ENCODE measurements at places on chromosomes 16 and 17.

GRCh38 chr17:61967729-61968128 is 39.9 kb upstream of the INTS2 start:
- DNase-seq = no peak

DNA sequence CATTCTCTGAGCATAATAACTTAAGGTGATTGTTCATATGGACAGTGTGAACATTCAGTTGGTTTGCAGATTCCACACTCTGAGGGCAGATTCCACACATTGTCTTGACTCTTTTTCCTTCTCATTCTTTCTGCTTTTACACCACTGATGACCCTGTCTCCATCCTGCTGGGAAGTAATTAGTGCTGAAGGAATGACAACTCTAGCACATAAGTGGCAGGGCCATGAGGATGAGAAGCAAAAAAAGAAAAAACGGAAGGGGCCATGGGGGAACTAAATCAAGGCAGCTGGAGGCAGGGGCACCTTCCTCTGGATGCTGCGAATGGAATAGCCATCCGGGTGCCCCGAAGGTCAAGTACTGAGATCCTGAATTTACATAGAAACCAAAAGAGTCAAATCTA is 944.0 kb downstream of the KCNJ2 start:
- no peak for DNase-seq

DNA sequence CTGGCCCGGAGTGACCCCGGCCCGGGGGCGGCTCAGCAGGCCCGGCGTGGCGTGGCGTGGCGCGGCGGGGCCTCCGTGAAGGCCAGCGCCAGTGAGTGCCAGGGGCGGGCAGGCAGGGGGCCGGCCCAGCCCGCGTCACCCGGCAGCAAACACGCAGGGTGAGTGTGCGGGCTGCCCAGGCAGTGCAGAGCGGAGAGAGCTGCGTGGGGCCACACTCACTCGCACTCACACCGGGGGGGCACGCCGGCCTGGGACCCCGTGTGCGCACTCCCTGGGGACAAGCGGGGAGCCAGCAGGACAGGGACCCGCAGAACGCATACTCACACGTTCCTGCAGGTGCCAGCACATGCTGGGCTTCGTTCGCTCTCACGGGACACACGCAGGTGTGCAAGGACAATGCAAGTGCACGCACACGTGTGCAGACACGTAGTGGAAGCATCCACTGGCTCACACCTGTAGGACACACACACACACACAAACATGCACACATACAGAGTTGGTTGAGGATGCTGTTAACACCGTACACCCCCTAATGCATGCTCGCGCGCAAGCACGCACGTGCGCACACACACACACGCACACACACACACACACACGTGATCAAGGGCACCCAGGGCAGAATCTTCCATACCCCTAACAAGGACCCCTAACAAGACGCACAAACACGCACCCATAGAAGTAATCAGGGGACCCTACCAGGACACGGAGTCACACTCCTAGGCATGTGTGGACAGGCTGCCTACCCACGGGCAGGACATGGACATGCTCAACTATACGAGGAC is 7.7 kb downstream of the USP6 start:
- no peak for DNase-seq

DNA sequence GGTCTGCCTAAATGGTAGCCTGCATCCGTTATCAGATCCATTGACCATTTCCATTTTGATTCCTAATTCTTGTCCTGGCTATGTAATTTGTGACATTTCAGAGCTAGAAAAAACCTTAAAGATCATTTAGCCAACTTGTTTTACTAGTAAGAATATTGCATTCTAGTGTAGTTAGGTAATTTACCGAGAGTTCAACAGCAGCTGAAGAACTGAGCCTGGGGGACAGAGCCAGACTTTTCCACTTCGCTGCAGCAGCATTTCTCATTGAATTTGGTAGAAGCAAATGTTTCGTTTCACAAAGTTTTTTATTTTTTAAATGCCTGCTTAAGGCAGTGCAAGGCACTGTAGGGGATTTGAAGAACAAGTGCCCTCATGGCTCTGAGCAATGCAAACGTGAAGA is 59.2 kb upstream of the MARCHF10 start:
- DNase-seq = no peak

GRCh38 chr16:89423681-89424260 is 66.6 kb downstream of the ANKRD11 start:
- DNase-seq = no peak

- no peak for DNase-seq
Observed at GRCh38 chr16:1071561-1072225, 854 bp upstream of the SSTR5 start.

- no peak for DNase-seq
Observed at GRCh38 chr17:80743181-80743771, 198.6 kb downstream of the RPTOR start.

DNA sequence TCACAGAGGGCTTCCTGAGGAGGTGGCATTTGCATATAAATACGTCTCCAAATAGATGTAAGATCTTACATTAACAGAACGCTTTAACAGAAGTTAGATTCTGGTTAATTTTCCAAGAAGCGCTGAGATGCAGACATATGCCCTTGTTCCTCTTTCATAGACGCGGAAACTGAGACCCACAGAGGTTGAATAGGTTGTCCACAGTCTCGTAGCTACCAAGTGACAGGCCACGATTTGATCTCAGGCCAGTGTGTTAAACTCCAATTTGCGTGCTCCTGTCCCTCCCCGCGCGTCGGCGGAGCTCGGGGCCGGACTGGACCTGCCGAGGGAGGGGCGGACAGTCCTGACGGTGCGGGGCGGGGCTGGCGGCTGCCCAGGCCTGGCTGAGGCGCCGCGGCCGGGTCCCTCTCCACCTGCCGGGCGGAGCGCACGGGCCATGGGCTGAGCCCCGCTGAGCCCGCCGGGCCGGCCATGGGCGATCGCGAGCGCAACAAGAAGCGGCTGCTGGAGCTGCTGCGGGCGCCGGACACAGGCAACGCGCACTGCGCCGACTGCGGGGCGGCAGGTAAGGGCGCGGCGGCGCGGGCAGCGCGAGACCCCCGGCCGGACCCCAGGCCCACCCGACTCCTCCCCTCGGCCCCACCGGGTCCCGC is at the start of gene ADAP2:
TSS of gene ADAP2 (plus strand) at position 402 of the 653 bp plus-strand sequence. CDS start at position 472, 70 bp downstream.
- DNase-seq = no peak

DNA sequence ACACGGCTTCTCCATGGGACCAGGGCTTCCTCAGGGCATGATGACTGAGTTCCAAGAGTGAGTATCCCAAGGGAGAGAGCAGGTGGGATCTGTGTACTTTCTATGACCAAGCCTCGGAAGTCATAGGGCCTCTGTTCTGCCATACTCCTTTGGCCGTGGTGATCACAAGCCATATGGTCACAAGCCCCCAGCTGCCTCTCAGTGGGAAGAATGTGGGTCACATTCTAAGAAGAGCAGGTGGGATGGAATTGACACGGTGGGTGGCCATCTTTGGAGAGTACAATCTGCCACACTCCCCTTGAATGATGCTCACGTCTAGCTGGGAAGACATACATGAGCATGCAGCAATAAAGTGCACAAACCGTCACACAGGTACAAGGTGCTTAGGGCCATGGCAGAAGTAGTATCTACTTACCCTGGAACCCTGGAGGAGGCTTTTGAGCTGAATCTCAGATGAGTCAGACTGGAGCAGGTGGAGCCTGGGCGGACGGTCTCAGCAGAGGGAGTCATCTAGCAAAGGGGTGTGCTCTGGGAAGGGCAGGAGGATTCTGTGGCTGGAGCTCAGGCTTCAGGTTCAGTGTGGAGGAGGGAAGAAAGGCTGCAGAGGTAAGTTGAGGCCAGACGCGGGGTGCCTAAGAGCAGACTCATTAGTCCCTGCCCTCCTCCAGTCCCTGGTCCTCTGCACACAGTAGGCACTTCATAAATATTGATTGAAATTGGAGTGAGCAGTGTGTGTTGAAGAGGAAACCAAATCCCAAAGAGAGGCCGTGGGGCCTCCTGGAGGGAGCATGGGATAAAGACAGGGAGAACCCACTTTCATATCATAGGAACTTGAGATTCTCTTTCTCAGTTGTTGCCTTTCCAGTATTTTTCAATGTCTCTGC is 26.6 kb downstream of the GOSR2 start:
- no peak for DNase-seq

- DNase-seq = no peak
Observed at GRCh38 chr16:10655415-10655977, 39.2 kb downstream of the TEKT5 start.

GRCh38 chr16:77868478-77868877 is 80.1 kb downstream of the VAT1L start:
- DNase-seq = no peak

DNA sequence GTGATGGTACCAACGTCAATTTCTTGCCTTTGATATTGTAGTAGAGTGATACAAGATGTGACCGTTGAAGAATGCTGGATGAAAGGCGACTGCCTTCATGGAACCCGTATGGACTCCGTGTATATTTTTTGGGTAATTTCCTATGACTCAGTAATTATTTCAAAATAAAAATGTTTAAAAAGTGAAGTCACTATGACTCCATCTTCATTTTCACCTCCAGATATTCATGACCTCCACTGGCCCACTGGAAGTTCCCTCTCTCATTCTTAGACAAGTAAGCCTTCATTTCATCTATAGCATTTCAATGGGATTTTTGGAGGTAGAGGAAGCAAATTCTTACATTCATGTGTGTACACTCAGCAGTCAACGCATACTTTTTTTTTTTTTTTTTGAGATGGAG is 111.8 kb upstream of the NUDT7 start:
- DNase-seq = no peak

DNA sequence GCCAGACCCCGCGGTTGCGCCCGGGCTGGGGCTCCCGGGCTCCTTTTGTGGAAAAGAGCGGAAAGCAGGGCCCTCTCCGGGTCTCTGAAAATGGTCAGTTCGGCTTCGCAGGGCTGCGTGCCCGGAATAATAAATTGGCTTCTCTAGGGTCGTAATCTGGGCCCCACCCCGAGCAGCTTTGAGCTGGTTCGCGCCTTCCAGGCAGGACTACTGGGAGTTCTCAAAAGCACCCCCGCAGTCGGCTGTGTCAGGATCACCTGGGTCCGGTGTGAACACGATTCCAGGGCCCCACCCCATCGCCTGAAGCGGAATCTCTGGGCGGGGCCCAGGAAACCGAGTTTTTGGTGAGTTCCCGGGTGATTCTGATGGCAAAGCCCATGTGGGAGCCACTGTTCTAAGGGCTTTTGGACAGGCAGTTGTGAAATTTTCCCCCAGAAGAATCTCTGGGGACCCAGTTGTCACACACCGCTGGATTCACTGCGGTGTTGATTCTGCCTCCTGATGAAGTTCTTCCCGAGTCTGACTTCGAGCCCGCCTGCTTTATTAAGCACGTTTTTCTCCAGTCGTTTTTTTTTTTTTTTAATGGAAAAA is 77.0 kb downstream of the MRC2 start:
- DNase-seq = no peak

GRCh38 chr17:2844416-2844815 is 48.2 kb downstream of the RAP1GAP2 start:
- peak; percentile 67 for DNase-seq

- peak; percentile 37 for DNase-seq
Observed at GRCh38 chr16:66135421-66135831, 231.1 kb upstream of the CDH5 start.

DNA sequence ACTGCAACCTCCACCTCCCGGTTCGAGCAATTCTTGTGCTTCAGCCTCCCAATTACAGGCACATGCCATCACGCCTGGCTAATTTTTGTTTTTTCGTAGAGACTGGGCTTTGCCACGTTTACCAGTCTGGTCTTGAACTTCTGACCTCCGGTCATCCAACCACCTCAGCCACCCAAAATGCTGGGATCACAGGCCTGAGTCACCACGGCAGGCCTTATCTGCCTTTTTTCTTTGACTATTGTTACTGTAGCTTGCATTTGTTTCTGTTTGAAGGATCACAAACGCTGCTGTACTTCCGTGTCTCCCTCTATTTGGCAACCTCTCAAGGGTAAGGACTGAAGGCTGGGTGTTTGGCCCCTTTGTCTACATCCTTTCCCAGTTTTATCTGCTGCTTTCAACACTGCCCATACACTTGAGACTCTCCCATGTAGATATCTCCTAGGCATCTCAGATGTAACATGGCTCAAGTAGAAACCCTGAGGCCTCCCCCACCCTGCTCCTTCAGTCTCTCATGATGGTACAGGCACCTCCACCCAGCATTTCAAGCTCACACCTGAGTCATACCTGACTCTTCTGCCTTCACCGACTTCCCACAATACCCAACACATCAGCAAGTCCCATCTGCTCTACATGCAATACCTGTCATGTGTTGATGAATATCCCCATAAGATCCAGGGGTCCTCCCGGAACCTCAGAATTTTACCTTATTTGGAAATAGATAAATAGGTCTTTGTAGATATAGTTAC is 219.0 kb downstream of the CPPED1 start:
- DNase-seq = no peak

- DNase-seq = peak; percentile 91
Observed at GRCh38 chr16:77288222-77288621, 89.0 kb downstream of the SYCE1L start.

DNA sequence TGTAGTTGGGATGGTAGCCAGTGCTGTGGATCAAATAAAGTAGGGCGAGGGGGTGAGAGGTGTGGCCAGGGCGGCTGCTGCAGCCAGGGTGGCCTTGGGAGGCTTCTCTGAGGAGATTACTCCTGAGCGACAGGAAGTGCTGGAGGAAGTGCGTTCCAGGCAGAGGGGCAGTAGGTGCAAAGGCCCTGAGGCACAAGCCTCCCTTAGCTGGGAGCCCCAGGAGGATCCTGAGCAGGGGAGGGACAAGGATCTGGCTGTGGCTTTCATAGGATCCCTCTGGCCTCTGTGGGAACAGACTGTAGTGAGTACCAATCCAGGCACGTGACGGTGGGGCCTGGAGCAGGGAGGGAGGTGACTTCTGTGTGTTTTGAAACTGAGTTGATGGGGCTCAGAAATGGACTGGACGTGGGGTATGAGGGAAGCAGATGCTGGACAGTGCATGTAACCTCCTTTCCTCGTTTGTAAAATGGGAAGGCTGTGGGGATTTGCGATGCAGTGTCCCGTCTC is 2.8 kb downstream of the LLGL1 start:
- DNase-seq = no peak

- DNase-seq = no peak
Observed at GRCh38 chr17:27985736-27986399, 56.6 kb upstream of the NLK start.

GRCh38 chr17:83006515-83007455 is 72.6 kb upstream of the METRNL start:
- no peak for DNase-seq

DNA sequence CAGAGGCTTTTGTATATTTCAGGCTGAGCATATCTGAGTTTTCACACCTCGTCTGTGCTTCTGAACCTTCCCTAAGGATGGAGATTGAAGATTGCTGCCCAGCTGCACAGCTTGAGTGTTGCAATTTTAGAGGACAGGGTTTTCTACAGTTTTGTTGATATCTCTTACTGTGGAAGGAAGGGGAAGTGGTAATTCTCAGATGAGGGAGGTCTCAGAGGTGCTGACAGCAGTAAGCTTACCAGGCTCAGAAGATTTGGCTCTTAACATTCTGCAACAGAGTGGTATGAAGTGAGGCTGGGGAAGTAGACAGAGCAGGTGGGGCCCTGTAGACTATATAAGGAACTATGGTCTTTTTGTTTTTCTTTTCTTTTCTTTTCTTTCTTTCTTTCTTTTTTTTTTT is 45.8 kb upstream of the ARHGAP17 start:
- no peak for DNase-seq

GRCh38 chr17:2636169-2636930 is 42.9 kb downstream of the PAFAH1B1 start:
- DNase-seq = no peak
